Stimulated activated CD4-positive, alpha-beta T cell treated with anti-CD3 and anti-CD28 coated beads, TNF-alpha, amount 100 ng/mL, for 1 hour (primary cell): ENCODE measurements at places on chromosomes 16 and 17.
A peak's percentile ranks its signal among the peaks of the same experiment; 100 is the strongest.

- DNase-seq, result no peak
Measured at GRCh38 chr17:64155129-64155528, 25.2 kb upstream of the ERN1 start.

GRCh38 chr16:97822-98221 is 19.8 kb downstream of the MPG start:
- no peak for DNase-seq

GRCh38 chr17:18278867-18279266 is 18.4 kb downstream of the MIEF2 start:
- DNase-seq, result no peak

DNA sequence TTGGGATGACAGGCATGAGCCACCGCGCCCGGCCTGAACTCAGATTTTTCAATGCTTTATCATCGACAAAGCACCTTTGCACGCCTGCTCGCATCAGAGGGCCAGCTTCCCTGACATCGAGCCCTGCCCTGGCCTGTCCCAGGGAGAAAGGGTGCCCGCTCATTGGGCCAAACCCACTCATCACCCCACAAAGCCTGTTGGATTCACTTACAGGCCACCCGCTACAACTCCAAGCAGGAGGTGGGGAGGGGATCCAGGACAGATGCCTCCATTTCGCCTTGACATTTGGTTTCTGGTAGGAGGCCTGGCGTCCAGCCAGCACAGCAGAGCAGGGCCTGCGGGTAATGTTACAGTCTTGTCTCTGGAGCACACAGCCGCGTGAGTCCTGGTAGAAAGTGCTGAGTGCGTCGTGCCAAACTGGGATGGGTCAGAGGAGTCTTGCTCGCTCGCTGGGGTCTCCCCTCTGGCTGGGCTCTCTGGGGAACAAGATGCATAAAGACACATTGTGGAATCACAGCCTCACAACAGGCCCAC is 19.8 kb downstream of the SMTNL2 start:
- DNase-seq, result no peak

DNA sequence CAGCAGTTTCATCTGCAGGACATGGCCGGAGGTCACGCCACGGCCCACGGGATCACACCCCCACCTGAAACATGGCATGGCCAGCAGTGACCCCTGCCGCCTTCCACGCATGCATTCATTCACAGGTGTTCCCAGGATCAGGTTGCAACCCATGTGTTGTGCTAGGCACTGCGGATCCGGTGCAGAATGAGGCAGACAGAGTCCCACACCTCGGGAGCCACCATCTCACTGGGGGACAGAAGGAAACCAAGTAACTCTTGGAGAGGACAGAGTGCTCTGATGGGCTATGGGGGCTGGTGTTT is 4.3 kb upstream of the MSRB1 start:
- DNase-seq, result no peak

DNA sequence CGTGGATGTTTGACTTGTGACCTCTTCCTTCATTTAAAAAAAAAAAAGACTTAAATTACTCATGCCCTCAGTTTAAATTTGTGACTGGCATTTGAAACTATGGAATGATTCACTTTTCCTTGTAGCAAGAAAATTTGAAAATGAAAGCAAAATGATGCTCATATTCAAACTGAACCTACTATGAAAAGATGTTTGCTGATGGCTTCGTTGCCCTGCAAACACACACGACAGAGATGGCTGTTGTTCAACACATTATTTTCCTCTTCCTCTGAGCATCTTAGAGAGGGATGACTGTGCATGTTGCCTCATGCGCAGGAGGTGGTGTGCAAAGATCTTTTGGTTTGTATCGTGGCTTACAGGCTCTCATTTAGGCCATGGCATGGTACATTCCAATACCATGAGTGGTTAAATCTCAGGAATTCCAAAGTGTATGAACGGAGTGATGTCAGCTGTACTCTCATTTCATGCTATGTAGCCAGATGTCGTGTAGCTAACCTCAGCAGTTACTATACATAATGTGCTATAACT is 164.5 kb downstream of the PRKCA start:
- no peak for DNase-seq

GRCh38 chr16:10883004-10883403 is 6.0 kb downstream of the CIITA start:
- no peak for DNase-seq

DNA sequence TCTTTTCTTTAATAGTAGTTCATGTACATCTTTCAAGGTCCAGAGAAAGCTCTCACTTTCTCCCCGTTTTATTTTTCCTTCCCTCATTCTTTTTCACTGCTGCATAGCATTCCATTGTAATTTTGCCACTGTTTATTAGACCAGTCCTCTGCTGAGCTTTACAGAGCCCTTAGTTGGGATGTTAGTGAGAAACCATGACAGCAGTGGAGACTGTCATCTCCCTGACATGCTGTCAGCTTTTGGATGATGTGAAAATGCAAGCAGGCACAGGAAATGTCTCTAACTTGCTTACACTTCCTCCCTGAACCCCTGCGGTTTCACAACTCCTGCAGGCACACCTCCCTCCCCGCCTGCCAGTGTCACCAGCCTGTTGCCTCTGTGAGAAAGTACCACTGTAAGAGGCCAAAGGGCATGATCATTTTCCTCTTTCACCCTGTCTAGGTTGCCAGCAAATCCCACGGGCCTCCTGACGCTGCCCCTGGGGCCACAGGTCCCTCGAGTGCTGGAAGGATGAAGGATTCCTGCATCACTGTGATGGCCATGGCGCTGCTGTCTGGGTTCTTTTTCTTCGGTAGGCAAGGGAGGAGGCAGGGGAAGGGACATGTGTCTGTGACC is at the start of gene ITGAL:
Gene ITGAL, plus strand, starts transcription at position 415 of the 615 bp plus-strand sequence. Its CDS starts 96 bp downstream, at position 511.
- DNase-seq, result peak; percentile 61

DNA sequence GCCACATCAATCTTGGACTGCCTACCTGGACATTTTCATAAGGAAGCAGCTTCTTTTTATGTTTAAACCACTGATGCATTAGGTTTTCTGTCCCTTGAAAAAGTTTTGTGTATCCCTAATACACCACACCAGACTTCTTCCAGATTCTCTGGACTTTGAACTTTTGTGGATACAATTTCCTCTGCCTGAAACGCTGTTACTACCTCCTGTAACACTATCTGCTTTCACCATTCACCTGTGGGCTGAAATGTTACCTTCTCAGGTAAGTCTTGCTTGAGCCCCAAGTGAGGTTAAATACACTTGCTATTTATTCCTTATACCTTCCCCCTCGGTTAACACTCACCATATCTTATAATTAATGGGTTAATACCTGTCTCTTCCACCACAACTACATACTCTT is 2.7 kb downstream of the ZZEF1 start:
- DNase-seq, result no peak

- DNase-seq, result no peak
Measured at GRCh38 chr17:53628011-53628410, 194.7 kb upstream of the KIF2B start.

DNA sequence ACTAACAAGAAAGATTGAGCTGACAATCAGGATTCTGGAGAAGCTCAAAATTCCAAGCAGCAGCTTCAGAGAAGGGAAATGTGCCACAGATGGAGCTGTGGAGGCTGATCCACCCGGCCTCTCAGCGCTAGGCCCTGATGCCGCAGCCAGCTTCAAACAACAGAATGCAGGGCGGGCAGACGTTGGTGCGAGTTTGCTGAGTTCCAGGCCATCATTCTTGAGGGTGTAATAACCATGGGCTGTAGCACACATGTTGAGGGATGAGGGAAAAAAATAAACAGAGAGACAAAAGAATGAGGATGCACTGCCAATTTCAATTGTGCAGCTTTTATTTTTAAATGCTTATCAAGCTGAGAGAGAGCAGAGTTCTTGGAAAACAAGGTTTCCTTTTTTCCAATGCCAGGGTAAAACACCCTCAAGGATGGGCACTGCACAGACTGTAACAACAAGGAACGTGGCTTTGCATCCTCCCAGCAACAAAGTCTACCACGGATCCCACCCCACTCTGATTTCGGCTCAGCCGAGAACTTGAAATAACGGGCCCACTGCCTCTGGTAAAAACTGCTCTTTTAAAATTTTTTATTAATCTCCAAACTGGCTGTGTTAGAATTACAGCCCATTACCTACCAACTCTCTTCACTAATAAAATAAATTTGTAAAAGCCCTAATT is 90.2 kb downstream of the SMG6 start:
- no peak for DNase-seq

GRCh38 chr17:40501499-40501911 is at the start of gene TNS4:
TNS4 (minus strand) TSS chr17:40501623; CDS start chr17:40496425, 5,198 bp downstream.
- no peak for DNase-seq

GRCh38 chr17:55577687-55578086 is 66.4 kb upstream of the SMIM36 start:
- no peak for DNase-seq

DNA sequence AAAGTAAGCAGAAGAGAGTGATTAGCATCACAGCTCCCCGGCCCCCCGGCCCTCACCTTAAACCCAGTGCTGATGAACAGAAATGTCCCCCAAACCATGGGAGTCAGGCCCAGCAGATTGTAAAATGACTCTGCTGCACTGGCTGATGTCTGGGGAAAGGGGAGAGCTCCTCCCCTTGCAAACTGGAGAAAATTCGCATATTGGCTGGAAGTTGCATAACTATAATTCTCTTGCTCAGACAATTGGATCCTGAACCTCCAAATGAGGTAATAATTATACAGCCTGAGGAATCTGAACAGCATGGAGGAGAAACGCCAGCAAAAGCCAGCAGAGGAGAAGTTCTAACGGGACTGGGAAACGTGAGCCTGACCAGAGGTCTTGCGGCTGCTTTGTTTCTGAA is 109.7 kb downstream of the C16orf95 start:
- no peak for DNase-seq

DNA sequence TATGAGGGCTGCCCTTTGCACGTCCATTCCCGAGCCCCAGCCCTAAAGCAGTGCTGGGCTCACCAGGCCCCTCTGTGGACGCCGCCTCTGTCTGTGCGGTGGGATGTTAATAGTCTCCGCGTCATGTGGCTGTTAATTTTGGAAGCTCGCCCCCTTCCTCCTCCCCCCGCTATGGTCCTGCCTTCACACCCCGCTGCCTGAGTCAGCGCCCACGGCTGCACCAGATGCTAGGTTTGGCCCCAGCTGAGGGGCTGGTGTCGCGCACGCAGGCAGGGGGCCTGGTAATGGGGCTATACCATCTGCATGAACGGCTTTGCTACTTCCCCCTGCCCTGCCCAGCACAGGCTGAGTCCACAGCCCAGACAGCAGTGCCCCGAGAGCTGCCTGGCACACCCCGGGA is 4.1 kb upstream of the SSTR5 start:
- DNase-seq, result no peak

- no peak for DNase-seq
Measured at GRCh38 chr17:21379080-21379711, 3.0 kb downstream of the KCNJ12 start.

GRCh38 chr17:62150471-62150870 is 85.4 kb upstream of the MED13 start:
- DNase-seq, result no peak

GRCh38 chr16:31031276-31031675 is 2.1 kb upstream of the STX4 start:
- no peak for DNase-seq

DNA sequence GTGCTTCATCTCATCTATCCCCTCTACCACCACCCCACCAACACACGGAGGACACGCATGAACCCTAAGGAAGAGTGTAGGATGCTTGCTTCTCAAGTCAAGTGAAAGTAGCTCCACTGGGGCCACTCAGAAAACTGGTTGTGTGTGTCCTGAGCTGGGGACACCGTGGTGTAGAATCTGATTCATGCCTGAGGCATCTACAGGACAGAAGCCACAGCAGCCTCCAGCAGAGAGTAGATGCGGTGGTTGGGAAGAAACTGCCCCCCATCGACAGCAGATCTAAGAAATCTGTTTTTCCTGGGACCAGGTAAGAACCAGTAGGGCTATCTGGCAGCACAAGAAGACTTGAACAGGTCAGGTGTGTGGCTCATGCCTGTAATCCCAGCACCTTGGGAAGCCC is 51.9 kb upstream of the HLF start:
- DNase-seq, result no peak

DNA sequence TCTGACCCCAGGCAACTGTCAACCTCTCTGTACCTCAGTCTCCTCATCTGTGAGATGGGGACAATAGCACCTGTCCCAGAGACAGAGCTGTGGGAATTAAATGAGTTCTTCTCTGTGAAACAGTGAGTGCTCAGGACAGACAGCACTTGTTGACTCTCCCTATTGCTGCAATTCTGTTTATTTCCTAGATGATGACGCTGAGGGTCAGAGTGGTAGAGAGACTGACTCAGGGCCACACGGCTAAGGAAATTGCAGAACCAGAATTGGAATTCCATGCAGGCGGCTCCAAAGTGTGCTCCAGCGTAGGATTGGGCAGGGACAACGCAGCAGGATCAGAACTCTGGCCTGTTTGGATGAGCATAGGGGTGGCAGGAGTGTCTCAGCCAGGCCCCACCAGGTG is 302.2 kb downstream of the C16orf95 start:
- no peak for DNase-seq

GRCh38 chr17:34567691-34568465 is 11.5 kb upstream of the TMEM132E start:
- no peak for DNase-seq

- no peak for DNase-seq
Measured at GRCh38 chr16:53358884-53359283, 75.4 kb upstream of the RBL2 start.

DNA sequence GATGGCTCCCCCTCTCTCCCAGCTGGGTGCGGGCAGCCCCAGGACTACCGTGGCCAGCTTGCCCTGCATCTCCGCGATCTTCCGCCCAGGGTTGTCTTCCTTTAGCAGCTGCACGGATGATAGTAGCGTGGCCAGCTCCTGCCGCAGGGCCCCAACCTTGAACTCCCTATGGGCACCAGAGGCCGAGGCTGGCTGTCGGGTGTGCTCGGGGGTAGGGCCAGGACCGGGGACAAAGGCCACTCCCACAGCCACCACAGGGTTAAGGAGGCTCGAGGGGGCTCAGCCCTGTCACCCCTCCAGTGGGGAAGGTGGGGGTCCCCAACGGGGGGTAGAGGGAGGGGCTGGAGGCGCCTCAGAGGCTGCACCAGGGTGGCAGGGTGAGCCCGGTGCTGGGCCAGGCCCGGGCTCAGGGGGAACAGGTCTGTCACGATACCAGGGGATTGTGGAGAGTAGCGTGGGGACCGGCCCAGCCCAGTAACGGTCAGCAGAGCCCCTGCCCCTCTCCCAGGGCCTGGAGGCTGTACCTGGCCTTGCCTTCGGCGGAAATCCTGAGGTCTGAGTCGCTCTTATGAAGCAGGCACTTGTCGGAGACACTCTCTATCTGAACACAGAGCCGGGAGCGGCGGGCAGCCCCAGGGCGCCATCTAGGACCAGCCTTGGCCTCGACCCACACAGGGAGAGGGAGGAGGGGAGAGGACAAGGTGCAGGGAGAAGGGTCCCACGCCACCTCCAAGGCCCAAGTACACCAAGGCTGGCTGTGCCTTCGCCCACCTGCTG is 5.2 kb downstream of the PERCC1 start:
- DNase-seq, result no peak
